ENCODE measurements at places on chromosomes 7 and 10. TPM values are rescaled to one million over a fixed set of nuclear protein-coding genes. Genes with fewer than 3 reads are reported as not detected.

NKX1-2 gene
- total RNA-seq, result not detected

AUTS2 gene
- 49.8 TPM for total RNA-seq

DCLRE1C gene
- 18.5 TPM for total RNA-seq

DNAJC12 gene
- total RNA-seq, result 6.7 TPM

FKBP6 gene
- 0.72 TPM for total RNA-seq

KBTBD2 gene
- total RNA-seq, result 74.6 TPM

MMRN2 gene
- 29.1 TPM for total RNA-seq

LRRD1 gene
- total RNA-seq, result 4.1 TPM

AGAP5 gene
- 0.48 TPM for total RNA-seq

EPHA1 gene
- total RNA-seq, result 0.48 TPM

MBL2 gene
- total RNA-seq, result 1.2 TPM

SLC26A5 gene
- not detected for total RNA-seq

GPR158 gene
- total RNA-seq, result 5.3 TPM

SLC13A1 gene
- 0.48 TPM for total RNA-seq

UCMA gene
- 3.9 TPM for total RNA-seq

C1QL3 gene
- 2.9 TPM for total RNA-seq

TMEM130 gene
- 0.48 TPM for total RNA-seq

LSM8 gene
- total RNA-seq, result 25.8 TPM

- DNase-seq, result peak; percentile 1
These were observed 44.5 kb upstream of the ACBD5 start for GRCh38 chr10:27285093-27285492.

- peak; percentile 31 for DNase-seq
These were observed 139.9 kb downstream of the SH3PXD2A start for GRCh38 chr10:103715430-103715829.

GRCh38 chr7:42471573-42472174 lies 234.7 kb upstream of the GLI3 start:
- no peak for DNase-seq

DNA sequence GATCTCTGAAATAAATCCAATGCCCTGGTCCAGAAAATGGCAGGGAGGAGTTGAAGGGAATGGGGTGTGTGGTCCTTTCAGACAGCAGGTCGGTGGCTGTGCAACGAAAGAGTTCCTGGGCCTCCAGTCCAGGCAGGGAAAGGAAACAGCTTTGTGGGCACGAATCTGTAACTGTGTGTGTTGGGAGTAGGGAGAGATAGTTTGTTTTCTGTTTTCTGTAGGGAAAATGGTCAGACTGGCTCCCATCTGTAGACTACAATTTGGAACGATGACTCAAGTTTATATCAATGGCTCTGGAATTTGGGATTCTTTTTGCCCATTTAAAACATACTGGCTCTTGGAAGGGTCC lies 2.6 kb upstream of the HOXA9 start:
- no peak for DNase-seq

DNA sequence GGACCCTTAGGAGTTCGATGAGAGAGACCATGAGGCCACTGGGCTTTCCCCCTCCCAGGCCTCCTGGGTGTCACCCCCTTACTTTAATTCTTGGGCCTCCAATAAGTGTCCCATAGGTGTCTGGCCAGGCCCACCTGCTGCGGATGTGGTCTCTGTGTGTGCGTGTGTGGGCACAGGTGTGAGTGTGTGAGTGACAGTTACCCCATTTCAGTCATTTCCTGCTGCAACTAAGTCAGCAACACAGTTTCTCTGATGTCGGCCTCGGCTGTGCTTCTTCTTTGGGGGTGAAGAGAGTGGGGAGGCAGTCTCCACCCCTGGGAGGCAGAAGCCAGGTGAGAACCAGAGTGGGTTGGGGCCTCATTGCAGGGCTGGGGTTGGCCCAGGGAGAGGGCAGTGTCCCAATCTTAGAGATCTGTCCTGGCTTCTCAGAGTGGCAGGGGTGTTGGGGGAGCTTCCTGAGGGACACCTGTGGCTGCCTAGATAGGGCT lies 1.5 kb downstream of the PVRIG start:
- no peak for DNase-seq

DNA sequence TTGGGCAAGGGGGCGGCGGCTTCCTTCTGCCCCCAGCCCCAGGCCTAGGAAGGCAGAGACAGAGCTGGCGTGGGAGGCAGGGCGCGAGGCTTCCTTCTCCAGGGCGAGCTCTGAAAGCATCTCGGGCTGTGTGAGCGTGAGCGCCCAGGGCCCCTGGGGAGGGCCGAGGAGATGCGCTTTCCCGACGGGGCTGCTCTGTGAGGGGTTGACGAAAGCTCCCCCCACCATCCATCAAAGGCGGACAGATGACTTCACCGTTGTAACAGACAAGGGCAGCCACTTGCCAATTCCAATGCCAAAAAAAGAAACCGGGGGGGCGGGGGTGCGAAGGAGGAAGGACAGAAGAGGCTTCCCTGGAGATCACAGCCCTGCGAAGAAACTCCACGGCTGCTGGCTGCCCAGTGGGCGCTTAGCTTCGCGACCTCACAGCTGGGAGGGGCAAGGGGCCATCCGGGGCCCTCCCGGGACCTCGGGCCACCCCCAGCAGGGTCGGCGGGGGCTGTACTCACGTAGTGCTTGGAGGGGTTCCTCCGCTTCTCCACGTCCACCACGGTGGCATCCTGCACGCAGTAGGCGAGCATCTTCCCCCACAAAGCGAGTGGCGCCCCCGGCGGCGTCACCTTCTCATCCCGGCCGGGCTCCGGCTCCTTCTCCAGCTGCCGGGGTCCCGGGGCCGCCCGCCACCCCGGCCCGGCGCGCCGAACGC lies 537 bp downstream of the SH3PXD2A start:
- DNase-seq, result peak; percentile 65

DNA sequence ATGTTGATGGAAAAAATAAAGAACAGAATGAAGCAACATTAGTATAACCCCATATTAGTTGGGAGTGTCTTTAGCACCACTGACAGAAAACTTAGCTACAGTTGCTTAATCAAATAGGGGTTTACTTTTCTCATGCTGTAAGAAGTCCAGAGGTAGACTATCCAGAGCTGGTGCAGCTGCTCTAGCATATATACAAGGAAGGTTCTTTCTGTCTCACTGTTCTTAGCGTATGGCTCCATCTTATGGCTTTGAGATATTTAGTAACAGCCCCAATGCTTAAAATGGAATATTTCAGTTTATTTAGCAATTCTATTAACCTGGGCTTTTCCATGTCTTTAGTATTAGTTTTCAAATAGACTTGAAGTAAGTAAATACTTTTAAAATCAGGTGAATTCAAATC lies 15.2 kb upstream of the WNT2 start:
- DNase-seq, result peak; percentile 49

DNA sequence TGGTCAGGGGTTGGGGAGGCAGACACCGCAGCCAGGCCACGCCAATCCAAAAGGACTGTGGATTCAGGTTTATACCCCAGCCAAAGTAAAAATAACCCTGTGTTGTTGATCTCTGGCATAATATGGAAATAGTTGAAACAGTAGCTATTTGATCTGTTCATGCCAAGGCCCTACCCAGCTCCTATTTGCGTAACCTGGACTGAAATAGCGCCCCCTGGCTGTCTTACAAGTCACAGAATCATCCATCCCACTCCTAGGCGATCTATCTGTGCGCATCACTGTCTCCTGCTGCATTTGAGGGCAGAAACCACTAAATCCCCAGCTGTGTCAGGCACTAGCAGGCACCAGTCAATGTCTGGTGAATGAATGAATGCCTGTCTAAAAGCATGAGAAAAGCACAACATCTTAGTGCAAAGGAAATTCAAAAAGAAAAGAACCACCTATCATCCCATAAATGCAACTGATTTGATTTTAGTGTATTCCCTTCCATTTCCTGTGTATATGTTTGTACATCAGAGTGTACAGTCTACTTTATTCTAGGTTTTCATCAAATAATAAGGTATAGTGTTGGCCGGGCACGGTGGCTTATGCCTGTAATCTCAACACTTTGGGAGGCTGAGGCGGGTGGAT lies 160.0 kb downstream of the SLIT1 start:
- DNase-seq, result peak; percentile 27

DNA sequence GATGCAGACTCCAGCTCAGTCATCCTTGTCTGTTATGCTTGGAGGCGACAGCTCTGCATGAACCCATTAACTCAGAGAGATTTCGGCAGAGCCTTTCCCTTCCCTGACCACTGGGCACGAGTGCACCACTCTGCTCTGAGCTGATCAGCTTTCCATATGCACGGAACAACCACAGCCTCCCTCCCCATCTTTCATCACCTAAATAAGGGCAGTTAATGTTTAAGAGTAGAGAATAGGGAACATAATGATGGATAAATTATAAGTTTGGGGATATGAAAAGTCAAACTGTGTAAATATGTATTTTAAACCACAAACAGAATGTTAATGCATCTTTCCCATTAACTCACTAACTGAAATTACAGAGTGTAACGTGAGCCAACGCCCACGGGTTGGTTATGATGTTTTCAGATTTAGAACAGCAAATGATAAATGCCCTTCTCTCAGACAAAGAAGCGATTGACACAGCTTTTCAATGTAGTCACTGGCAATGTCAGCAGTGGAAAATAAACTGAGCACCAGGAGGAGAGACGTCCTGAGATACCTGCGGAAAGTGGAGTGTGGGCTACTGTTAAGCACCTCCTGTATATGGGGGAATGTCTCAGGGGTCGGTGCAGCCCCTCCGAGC lies 658.2 kb downstream of the LRMDA start:
- no peak for DNase-seq

DNA sequence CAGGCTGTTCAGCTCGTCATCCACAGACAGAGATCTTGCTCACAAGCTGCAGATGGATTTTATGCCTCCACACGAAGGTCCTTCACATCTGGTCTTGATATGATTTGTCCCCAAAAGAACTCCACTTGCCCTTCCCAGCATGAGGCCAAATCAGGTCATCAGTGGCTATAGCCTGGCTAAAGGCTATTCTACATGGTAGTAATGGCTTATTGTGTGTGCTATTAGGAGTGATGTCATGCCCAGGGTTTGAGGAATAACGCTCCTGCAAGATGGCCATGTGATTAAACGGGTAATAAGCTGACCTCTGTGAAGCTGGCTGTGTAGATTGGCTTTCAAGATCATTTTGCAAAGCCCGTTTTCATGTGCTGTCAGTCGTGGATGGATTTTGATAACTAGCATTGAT lies 313.8 kb downstream of the FRMD4A start:
- no peak for DNase-seq

GRCh38 chr7:164882-165660 lies 27.3 kb upstream of the FAM20C start:
- DNase-seq, result peak; percentile 11

DNA sequence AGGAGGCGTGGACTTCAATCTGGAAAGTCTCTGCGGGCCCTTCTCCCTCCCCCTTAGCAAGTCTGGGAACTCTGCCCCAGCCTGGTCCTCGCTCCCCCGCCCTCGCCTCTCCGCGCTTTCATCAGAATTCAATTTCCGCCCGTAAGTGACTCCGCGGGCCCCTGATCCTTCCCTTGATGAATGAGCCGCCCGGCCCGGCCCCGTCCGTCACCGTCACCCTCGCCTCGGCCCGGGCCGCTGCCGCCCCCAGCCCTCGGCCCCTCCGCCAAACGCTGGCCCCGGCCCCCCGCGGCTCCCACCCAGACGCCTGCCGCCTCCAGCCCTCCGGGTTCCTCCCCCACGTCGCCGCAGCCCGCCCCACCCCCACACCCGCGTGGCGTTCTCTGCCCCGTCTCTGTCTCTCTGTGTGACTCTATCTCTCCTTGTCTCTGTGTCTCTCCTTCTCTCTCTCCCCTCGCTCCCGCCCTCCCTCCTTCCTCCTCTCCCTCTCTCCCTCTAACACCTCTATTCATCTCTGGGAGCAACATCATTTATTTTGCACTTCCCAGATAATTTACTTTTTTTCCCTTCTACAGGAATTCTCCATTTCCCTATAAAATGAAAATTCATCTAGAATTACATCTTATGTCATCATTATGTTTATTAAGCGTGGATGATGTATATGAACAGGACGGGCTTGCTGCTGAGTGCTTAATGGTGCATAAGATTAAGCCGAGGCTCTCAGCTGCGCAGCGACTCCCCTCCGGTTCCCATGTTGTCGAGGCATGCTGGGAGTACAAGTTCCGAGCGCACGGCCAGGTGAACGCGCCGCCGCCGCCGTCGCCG lies 91.2 kb upstream of the PAX2 start:
- peak; percentile 43 for DNase-seq

- DNase-seq, result no peak
These were observed 52.5 kb upstream of the MPP7 start for GRCh38 chr10:28355376-28355775.

GRCh38 chr10:113679463-113680189 lies at the start of gene CASP7:
TSS of gene CASP7 (plus strand) at chr10:113679912. CDS start at chr10:113697494, 17,582 bp downstream.
- peak; percentile 84 for DNase-seq

GRCh38 chr7:108408296-108408991 lies 47.8 kb downstream of the NRCAM start:
- no peak for DNase-seq

GRCh38 chr10:67839951-67840350 lies 2.0 kb upstream of the DNAJC12 start:
- no peak for DNase-seq

DNA sequence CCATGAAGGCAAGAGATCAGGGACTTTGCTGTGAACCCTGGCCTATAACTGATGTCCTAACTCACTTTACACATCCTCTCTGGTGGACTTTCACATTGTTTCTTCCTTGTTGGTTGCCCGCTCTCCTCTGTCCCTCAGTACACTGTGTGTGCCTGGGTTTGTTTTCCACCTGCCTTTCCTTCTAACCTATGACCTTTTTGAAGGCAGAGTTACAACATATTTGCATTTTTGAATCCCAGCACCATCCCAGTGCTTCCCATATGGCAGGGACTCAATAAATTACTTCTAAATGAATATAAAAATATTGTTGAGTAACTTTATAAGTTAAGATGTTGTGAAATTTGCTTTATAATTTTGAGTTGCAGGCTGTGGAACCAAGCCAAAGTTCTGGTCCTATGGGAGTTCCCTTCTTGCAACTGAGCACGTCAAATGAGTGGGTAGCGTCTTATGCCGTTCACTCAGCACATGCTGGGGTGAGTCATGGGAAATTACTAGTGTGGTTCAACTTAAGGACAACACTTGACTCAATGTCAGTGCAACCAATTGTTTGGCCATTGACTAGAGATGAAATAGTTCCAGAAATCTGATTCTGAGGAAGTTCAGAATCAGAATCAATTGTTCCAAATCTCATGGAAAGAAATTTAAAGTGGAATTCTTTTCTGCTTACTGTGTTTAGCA lies 250.9 kb downstream of the TWIST1 start:
- DNase-seq, result peak; percentile 64

DNA sequence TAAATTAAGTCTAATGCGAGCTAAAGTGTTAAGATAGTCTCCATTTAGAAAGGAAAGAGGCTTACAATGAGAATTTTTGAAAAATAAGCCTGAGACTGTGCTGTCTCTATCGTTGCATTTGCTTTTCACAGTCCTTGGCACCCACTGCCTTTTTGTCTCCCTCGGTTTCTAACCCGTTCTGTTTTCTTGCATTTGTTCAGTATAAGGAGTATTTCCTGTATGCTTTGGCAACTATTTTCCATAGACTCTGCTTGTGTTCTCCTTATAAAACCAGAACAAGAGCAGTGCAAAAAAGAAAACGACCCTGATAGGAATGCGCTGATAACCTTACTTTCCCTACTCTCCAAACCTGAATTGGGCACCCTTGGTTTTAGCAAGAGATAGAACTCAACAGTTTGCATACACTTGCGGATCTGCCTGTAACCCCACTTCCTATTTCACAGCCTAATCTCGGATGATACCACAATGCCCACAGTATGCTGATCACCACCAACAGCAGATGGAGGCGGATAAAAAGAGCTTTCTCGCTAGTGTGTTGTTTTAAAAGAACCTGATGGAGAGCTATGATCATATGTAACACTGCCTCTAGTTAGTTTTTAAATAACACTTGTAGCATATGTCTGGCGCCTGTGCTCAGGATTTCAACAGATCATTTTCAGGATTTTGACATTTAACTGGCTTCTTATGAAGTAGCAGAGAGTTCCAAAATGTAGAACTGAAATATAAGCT lies 1.6 kb upstream of the ARHGAP12 start:
- DNase-seq, result peak; percentile 43

- DNase-seq, result no peak
These were observed 5.8 kb upstream of the GFRA1 start for GRCh38 chr10:116278846-116279245.
